ENCODE measurements at places on chromosomes 2 and 18.

- no peak for DNase-seq
Observed at GRCh38 chr2:130251873-130252620, 53.8 kb upstream of the TUBA3E start.

DNA sequence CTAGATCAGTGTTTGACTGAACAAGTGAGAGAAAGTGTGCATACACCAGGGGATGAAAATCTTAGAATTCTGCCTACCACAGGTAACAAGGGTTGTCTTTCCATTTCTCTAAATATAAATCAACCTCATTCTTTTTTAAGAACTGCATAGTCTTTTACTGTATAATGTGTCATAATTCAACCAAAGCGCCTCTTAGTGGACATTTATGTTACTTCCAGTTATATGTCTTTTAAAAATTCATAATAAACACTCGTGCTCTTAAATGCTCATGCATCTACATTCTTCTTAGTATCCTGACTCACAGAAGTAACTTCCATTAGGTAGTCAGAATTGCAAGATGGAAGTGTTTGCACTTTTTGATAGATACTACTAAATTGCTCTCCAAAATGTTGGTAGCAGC, 76.2 kb downstream of the CHRNA1 start:
- DNase-seq: no peak

- no peak for DNase-seq
Observed at GRCh38 chr2:73063472-73063871, 8.0 kb downstream of the SFXN5 start.

DNA sequence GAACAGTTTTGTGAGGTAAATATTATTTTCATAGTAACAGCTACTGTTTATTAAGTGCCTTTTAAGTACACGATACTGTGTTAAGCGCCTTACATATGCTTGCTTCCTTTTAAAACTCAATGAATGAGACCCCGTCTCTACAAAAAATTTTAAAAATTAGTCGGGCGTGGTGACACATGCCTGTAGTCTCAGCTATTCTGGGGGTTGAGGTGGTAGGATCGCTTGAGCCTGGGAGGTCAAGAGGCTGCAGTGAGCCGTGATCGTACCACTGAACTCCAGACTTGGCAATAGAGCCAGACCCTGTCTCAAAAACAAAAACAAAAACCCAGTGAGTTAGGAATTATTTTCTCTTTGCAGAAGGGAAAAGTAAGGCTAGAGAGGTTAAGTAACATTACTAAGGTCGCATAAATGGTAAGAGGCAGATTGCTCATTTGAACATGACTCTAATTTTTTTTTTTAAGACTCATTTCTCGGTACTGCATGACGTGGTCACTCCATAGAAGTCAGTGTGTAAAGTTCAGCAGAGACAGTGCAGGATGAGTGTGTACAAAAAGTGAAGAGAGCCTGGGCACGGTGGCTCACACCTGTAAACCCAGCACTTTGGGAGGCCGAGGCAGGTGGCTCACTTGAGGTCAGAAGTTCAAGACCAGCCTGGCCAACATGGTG, 1.1 kb downstream of the METAP1D start:
- DNase-seq: no peak

Data from cortex of kidney (tissue), 1 donor.